ENCODE measurements at places on chromosomes 6 and 20.

DNA sequence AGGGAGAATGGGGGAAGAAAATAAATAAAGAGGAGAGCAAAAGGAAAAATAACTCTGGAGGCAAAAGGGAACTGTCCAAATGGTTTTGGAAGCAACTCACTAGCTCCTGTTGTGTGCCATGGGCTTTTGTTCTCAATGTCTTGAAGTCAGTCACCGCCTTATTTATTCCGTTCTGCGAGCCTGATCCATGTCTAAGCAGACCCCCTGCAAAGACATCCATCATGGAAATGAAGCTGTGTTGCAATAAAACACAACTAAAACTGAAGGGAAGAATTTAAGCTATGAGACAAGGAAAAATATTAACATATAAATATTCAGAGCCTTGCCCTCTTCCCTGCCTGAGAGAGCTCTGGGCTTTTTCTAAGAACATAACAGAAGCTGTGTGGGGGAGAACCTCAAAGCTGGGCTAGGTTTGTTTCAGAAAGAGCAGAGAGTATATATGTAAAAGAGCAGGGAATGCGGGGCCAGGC lies 373.2 kb upstream of the CNR1 start:
- no peak for DNase-seq

GRCh38 chr20:64056639-64056888 lies 6.4 kb upstream of the TCEA2 start:
- DNase-seq: no peak

DNA sequence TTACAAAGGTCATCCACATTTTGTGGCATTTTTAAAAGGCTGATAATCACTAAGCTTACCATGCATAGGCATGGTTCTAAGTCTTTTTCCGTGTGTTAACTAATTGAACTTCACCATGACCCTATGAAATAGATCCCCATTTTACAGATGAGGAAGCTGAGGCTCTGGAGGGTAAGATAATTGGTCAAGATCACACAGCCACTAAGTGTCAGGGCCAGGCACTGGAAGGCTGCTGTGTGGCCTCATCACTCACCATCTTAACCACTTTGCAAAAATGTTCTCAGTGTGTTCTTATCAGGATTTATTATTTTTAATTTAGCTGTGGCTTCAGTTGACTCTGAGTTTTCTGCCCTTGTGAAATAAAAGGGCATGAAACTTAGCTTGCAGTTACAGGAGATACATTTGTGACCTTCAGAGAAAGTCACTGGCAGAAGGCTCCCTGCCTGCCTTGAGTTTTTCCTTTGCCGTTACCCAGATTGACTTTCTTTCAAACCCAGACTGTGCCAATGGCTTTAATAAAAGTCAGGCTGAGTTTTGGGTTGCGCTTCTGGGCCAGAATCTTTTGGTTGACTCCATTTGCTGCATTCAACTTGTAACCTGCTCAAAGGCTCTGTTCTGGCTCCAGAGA lies 82.0 kb downstream of the EZR start:
- no peak for DNase-seq

DNA sequence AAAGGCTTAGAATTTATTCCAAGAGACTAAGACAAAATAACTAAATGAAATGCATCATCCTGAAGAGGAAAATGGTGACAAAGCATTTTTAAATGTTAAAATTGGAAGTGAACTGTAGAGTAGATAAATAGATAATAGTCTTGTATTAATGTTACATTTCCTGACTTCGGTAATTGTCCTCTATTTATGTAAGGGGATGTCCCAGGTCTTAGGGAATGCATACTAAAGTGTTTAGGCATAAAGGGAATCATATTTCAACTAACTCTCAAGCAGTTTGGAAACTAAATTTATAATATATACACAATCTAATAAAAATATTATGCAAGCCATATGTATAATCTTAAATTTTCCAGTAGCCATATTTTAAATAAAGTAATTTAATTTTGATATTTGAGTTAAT lies 159.3 kb downstream of the WDR27 start:
- DNase-seq: no peak

DNA sequence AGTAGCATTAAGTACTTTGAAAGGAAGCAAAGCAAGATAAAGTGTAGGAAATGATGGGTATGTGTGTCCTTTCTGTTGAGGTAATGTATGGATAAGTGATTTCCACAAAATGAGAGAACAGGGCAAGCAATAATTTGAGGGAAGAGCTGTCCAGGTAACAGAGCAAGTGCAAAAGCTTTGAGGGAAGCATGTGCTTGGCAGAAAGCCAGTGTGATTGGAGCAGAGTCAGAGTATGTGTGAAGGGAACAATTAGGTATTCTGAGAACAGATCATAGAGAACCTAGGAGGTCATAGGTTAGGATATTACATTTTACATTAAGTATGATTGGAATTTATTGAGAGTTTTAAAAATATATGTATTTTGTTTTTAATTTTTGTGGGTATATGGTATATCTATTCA lies 30.2 kb upstream of the MAN1A1 start:
- DNase-seq: no peak

GRCh38 chr6:16514249-16514648 lies 247.0 kb downstream of the ATXN1 start:
- no peak for DNase-seq

DNA sequence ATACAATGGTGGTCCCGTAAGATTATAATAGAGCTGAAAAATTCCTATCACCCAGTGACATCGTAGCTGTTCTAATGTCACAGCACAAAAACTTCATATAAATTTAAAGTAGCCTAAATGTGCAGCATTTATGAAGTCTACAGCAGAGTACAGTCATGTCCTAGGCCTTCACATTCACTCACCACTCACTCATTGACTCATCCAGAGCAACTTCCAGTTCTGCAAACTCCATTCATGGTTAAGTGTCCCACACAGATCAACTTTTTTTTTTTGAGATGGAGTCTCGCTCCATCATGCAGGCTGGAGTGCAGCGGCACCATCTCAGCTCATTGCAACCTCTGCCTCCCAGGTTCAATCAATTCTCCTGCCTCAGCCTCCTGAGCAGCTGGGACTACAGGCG lies 20.9 kb upstream of the KCNG1 start:
- no peak for DNase-seq

GRCh38 chr6:29183594-29183993 lies 12.9 kb downstream of the OR2J2 start:
- no peak for DNase-seq

DNA sequence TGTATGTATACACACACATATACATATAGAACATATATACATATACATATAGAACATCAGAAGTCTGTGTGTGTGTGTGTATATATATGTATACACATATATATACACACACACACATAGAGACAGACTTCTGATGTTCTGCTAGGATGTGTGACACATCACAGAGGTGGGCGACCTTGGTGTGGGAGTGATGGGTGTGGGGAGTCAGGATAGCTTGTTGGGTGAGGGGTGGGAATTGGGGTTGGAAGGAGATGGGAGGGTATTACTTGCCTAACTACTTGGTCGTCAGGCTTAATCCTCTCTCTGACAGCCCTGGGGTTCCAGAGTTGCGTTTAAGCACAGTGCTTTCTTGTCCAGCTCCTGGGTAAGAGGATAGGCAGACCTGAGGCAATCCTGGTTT lies 8.3 kb downstream of the MYO6 start:
- no peak for DNase-seq

GRCh38 chr20:44642203-44643153 lies 9.0 kb downstream of the ADA start:
- DNase-seq: peak; percentile 66

DNA sequence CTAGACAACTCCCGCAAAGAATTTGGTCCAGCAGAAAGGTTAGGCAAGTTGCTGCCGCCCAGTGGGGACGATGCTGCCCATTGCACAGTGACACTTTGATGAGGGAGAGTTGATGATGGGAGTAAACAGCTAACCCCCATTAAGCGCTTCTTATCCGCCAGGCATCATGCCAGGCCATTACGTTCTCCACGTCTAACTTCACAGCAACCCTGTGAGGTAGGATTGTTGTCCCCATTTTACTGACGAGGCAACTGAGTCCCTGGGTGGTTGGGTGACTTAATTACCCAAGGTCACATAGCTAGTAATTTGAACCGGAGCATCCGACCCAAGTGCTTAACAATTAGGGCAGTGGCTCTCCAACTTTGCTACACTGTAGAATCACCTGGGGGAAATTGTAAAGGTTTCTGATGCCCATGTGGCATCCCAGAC lies 738 bp downstream of the RALGAPB start:
- no peak for DNase-seq

DNA sequence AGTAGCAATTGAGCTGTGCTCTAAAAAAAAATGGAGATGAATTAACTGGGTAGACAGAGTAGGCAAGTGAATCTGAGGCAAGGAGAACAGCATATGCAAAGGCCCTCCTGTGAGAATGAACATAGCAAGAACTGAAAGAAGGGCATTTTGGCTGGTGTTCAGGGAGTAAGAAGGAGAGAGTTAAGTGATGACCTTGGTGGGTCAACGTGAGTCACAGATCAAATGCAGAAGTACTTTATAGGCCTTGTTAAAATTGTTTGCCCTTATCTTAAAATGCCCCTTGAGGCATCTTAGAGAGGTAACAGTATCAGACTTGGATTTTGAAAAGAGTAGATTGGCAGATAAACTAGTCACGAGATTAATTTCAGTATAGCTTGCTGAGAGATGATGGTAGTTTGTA lies 24.5 kb downstream of the NDUFAF5 start:
- no peak for DNase-seq

DNA sequence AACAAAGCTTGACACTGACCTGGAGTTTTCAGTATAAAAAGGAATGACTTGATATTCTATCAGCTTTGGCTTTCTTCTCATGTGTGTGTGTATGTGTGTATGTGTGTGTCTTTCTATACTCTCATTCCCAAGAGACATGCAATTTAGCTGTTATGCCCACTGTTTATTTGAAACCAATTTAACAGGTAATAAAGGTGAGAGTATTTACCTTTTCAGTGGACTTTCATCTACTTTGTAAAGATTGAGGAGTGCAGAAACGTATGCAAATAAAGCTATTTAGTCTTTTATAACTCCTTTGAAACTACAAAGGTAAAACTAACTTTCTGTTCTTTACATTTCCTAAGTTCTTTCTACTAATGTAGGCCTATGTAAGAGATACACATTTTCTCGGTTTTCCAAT lies 103.5 kb upstream of the HS3ST5 start:
- no peak for DNase-seq

DNA sequence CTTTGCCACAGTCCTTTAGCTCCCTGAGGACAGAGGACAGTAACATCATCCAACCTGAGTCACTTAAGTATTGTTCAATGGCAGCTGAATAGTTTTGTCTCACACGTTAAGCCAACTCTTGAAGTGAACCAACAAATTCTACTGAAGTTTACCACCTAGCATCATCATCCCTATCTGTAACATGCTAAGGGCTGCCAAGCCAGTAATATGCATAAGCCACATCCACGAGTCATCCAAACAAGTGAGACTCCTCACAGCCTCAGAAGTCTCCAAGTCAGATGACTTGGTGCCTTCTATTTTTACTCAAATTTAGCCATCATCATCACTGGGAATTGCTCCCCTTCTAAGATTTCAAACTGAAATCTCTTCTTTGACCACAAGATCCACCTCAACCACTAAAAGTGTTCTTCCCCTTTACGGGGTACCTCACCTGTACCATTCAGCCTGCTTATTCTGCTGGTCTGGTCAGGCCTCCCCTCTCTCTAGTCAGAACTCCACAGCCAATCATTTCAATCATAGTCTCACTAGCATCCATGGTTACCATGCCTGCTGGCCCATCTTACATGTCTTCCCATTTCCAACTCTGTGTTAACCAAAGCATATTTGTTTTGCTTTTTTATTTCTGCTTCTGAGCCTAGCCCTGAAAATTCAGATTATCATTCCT lies 73.7 kb downstream of the DTNBP1 start:
- DNase-seq: no peak

DNA sequence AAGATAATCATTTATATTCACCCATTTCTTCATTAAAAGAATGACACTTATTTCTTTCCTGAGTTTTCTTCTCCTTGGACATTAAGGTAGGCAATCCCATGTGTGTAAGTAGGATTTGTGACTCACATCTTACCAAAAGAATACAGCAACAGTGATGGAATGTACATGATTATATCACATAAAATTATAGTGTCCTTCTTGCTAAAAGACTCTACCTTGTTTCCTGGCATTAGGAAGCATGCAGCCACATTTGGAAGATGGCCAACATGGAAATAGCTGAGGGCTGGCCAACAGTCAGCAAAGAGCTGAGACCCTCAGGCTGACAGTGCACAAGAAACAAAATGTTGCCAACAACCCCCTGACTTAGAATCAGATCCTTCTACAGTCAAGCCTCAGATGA lies 327.9 kb upstream of the MARCKS start:
- no peak for DNase-seq

- no peak for DNase-seq
Observed at GRCh38 chr20:25623225-25623735, 534 bp downstream of the NANP start.

GRCh38 chr6:22072949-22073348 lies 223.9 kb downstream of the PRL start:
- no peak for DNase-seq

GRCh38 chr6:29017428-29017802 lies 12.3 kb upstream of the ZNF311 start:
- DNase-seq: no peak

- no peak for DNase-seq
Observed at GRCh38 chr20:60055740-60056139, 97.5 kb downstream of the CDH26 start.

DNA sequence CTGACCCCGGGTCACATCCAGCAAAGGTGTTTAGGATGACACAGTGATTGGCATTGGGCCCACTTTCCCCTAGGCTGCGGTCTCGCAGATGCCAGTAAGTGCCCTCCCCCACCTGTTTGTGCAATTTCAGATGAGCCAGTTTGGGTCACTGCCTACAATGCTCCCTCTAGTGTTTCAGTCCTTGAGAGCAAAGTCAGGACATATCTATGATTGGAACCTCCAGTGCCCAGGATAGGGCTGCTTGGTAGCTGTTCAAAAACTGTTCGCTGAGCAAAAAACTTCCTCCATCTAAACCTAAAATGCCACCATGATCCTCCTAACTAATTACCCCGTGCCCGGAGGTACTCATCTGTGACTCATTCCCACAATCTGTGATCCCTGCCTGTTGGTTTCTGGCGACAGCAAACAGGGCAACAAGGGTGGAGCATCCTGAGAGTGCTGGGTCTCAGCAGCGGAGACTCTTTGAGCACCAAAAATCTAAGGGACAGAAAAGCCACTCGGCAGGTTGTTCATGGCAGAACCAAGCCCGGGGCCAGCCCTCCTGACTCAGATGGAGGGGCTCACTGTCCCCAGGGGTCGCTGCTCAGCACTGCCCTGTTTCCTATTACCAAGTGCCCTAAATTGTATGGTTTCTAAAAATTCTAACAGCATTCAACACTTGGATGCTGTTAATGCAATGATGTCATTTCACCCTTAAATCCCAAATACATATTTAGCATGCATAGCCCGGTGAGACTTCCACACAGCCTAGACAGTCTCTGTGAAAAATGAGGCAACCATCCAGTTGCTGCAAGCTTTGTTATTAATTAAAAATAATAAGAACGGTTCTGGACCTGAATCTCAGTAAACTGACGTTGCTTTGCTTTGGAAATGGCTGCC lies 5.0 kb downstream of the VSX1 start:
- DNase-seq: peak; percentile 95

DNA sequence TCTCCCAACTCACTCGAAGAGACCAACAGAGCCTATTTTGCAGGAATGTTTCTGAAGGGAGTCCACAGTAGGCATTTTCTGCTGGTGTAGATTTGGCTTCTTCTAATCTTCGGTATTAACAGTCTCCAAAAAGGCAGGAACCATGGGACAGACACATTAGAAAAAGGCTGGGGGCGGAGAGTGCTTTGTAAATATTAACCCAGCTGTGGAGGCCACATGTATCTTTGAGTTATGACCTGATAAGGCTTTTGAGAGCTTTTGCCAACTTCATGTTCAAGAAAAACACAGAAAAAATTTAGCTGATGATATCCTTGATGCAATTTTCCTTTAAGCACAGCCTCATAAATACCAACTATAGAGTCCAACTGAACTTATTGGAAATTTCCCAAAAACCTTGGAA lies 119.4 kb upstream of the TSHZ2 start:
- DNase-seq: peak; percentile 26
